ENCODE measurements at places on chromosomes 6 and 20. TPM values are rescaled to one million over a fixed set of nuclear protein-coding genes. Genes with fewer than 3 reads are reported as not detected.

Gene WFDC12
- total RNA-seq, result 0.44 TPM

DNA sequence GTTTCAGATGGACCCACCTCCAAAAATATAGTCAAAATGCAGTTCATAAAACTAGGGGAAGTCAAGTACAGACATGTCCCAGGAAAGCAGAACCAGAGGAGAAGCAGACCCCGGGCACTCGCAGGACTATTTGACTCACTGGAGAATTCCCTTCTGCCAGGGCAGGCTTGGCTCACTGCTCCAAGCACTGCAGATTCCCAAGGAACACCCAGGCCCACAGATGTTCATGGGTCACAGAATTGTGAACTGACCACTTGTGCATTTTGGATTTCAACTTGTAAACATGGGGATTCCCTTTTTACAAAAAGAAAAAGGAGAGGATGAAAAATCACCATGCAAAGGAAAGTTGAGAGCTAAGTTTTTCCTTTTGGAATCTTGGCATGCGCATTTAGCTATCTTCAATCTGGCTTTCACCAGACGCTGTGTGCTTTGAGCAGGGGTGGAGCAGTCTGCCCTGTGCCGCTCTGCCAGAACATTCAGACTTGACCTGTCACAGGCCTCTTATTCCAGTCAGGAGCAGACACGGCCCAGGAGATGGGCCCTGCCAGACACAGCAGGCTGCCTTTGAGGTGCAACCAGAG is 237.5 kb upstream of the TAB2 start:
- peaks cover 12% of the 10 kb centered on the region for H3K4me1 ChIP-seq

DNA sequence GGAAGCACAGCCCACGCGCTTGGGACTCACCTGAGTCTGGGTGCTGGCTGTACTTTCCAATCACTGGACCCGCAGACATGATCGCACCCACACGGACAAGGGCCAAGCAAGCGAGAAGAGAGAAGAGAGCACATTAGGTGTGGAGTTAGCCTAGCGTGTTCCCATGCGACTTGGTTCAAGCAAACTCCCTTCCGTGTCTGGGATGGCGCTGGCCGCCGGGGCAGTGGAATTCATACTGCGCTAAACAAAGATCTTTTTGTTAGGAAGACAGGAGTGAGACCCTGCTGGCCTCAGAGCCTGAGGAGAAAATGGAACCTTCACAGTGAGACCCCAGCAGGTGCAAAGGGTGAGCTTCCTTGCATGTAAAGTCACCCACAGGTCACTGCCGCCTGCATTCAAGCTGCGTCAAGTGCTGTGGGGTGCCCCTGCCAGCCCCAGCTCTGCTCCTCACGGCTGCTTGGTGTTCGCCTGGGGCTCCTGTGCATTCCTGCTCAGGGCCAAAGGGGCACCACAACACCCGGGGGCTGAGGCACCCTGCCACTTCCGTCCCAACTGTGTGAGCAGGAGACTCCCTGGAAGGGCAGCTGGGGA is 26.4 kb downstream of the PSMG4 start:
- peaks cover 3% of the 10 kb centered on the region for H3K4me1 ChIP-seq
- H3K36me3 ChIP-seq, result no peaks in the 10 kb centered on the region
- no peak overlapping the region for H3K27ac ChIP-seq
- H3K27me3 ChIP-seq, result no peaks in the 10 kb centered on the region
- H3K4me3 ChIP-seq, result no peak overlapping the region

- H3K27ac ChIP-seq, result no peak overlapping the region
- no peaks in the 10 kb centered on the region for H3K36me3 ChIP-seq
- no peak for DNase-seq
- H3K4me1 ChIP-seq, result no peaks in the 10 kb centered on the region
Measured at GRCh38 chr6:138044458-138044857, 62.8 kb downstream of the PERP start.

Gene LGSN
- not detected for total RNA-seq

Gene TAP2
- 90.0 TPM for total RNA-seq
